ENCODE measurements at places on chromosomes 12 and 14.

- DNase-seq: no peak
Measured at GRCh38 chr12:94265539-94265938, 117.2 kb downstream of the PLXNC1 start.

DNA sequence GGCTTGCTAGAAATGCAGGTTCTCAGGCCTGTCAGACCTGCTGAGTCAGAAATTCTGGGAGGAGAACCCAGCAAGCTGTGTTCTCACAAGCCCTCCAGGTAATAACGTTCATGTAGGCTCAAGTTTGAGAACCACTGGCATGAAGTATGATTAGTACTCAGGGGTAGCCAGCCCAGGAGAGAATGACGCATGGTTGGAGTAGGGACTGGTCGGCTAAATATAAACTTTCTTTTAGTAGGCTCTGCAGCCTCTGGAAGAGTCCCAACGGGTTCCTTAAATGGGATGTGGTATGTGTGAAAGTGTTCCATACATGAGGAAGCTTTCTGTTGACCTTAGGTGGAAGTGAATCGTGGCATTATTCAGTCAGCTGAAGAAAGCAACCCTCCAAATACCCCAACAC lies 209.3 kb downstream of the SLC41A2 start:
- no peak for DNase-seq

DNA sequence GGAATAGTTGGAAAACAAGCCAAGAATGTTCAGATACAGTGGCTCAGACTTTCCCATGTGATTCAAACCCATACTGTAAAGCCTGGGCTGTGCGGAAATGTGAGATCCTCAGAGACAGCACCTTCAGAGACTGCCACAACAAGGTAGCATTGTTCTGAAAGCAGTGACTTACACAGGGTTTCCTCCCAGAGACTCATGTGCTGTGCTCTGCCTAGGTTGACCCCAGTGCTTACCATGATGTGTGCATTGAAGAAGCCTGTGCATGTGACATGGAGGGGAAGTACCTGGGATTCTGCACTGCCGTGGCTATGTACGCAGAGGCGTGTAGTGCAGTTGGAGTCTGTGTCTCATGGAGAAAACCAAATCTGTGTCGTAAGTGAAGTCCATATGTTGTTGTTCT lies 219.4 kb downstream of the LRRK2 start:
- DNase-seq: no peak

DNA sequence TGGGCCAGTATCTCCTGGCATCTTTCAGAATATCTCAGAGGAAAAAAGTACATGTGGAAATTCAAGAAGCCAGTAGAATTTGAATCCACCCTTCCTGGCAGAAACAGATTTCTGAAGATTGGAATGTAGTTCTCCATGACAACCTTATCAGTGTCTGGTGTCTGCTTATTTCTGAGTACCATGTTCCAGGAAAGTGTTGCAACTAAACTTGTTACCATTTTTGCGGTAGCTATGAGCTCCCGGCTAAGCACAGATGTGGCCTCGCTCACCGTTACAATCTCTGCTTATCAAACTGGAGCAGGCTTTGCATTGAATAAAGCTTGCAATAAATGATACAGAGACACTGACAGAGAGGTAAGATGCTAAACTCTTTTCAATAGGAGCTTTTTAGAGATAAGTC lies 13.0 kb upstream of the ITPR2 start:
- no peak for DNase-seq

- no peak for DNase-seq
Measured at GRCh38 chr14:95049952-95050351, 107.4 kb downstream of the DICER1 start.

DNA sequence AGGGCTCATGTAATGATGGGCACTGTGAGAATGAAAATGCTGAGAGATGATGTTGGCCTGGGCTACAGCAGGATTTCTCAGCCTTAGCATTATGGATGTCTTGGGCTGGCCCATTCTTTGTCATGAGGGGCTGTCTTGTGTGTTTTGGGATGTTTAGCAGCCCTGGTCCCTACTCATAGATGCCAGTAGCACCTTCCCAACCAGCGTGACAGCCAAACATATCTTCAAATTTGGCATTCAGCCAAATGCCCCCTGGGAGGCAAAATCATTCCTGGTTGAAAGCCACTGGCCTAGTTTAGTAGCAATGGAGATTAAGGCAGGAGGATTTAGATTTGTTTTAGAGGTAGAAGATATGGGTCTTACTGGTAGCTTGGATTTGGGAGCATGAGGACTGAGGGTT lies 26.6 kb downstream of the UBE3B start:
- DNase-seq: no peak

GRCh38 chr12:45381351-45381750 lies 165.5 kb downstream of the ANO6 start:
- DNase-seq: no peak

GRCh38 chr14:96673706-96674105 lies 123.5 kb upstream of the VRK1 start:
- no peak for DNase-seq

DNA sequence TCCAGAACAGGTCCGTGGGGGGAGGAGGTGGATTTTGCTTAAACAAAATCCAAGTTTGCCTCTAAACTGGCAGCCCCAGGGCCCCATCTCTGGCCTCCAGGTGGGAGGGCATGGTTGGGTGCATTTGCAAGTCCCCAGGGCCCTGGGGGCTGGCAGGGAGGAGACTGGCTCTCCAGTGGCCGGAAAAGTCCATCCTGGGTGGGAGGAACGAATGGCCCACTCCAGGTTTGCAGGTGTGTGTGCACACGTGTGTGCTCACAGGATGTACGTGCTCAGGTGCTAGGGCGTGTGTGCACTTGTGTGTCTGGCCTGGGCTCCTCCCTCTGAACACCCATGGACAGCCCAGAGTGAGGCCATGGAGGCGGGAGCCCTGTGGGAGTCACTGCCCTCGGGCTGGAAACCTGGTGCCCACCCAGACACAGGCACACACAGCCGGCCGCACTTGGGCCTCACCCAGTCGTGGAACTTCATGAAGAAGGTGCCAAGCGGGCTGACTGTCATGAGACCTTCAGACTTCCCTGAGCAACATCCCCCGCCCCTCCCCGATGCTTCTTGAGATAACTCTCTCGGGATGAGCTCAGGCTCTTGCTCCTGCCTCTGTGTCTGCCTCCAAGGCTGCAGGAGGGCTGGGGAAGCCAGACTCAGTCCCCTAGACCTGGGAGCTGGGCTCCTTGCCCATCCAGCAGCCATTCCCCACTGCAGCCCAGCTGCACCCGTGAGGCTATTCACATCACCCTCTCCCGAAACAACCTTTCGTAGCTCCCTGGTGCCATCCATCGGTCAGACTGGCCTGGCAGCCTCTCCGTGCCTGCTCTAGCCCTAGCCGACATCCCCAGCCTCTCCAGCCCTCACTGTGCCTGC lies 9.4 kb downstream of the AHNAK2 start:
- DNase-seq: no peak

DNA sequence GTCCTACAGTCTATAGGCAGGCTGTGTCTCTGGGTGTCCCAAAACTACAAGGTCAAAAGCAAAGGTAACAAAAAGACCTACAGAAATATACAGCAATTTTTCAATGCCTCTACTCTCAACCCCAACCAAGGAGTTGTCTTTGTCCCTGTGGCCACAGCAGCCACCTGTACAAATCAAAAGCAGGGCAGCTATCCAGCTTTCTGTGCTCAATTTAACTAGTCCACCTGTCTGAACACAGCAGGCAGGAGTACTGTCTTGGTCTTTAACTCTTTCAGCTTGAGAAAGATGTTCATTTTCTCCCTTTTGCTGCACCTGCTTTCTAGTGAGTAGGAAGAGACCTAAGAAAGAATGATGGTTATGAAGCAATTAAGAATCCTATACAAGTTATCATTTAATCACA lies 19.7 kb downstream of the GDF11 start:
- DNase-seq: no peak

- no peak for DNase-seq
Measured at GRCh38 chr12:25938581-25938980, 19.9 kb upstream of the RASSF8 start.

DNA sequence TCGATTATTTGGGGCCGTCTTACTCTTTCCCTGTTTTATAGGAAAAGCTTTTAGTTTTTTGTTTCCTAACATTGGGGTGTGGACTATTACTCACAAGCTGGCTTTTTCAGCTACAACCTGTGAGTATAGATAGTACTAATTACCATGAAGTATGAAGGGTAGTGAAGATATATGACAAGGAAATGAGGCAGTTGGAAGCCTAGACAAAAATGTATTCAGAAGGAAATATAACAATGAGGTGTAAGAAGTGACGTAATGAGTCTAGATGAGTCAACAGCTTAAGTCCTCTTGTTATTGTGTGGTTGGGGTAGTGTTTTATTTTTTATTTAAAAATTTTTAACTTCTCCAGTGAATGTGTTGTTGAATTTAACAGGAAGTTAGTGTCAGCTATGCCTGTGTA lies 804.5 kb downstream of the NRXN3 start:
- no peak for DNase-seq

Measured in esophagus squamous epithelium (tissue), 5 donors.